ENCODE measurements at places on chromosomes 16 and 17. TPM values are rescaled to one million over a fixed set of nuclear protein-coding genes. Genes with fewer than 3 reads are reported as not detected.

DNA sequence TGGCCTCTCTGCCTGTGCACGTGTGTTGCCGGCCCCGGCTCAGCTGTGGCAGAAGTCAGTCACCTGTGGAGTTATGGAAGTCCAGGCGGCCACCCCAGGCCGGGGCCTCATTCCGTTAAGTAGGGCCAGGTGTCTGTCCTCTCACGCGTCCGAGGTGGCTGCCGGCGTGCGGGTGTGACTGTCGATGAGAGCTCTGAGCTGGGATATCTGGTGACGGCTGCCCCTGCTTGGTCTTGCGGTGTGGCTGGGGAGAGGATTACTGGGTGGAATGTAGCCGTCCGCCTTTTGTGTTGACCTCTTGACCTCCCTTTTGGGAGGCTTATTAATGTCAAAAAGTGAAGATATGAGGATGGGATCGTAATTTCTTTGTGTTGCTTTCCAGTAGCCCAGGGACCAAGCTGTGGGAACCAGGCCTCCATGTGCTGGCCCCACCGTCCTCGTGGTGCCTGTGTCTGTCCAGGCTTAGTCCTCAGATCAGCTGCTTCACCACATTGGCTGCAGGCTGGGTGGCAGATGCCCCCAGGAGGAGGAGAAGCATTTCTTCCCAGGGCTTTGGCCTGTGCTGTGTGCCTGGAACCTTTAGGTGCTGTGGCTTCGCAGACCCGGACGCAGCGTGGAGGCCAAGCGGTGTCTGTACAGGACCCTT is 23.0 kb upstream of the ZNF750 start:
- no peak for DNase-seq

GRCh38 chr17:13736916-13737315 is 135.2 kb upstream of the HS3ST3A1 start:
- DNase-seq = no peak

- no peak for DNase-seq
These were observed 12.3 kb downstream of the GPT2 start for GRCh38 chr16:46896314-46896968.

- DNase-seq = no peak
These were observed 231.0 kb downstream of the C16orf95 start for GRCh38 chr16:87086156-87086555.

ANKRD40CL gene
- total RNA-seq = not detected

PROCA1 gene
- 3.9 TPM for total RNA-seq

DNA sequence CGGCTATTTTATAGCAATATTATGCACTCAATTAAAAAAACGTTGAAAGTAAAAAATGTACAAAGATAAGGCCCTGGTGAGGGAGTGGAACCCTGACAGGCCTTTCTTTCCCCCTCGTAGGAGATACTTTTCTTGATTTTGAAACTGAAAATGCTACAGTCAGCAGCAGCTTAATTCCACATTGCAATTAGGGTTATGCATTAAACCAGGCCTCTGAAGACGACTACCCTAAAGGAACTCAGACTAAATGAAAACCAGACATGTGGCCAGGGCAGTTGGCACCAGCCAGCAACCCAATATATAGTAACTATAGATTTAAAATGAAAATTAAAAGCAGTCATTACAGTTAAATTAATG is 463.2 kb upstream of the MAF start:
- DNase-seq = no peak

- DNase-seq = no peak
These were observed 15.2 kb downstream of the CDK5R1 start for GRCh38 chr17:32502013-32502412.

- no peak for DNase-seq
These were observed 93.3 kb downstream of the TOX3 start for GRCh38 chr16:52453644-52454043.

DNA sequence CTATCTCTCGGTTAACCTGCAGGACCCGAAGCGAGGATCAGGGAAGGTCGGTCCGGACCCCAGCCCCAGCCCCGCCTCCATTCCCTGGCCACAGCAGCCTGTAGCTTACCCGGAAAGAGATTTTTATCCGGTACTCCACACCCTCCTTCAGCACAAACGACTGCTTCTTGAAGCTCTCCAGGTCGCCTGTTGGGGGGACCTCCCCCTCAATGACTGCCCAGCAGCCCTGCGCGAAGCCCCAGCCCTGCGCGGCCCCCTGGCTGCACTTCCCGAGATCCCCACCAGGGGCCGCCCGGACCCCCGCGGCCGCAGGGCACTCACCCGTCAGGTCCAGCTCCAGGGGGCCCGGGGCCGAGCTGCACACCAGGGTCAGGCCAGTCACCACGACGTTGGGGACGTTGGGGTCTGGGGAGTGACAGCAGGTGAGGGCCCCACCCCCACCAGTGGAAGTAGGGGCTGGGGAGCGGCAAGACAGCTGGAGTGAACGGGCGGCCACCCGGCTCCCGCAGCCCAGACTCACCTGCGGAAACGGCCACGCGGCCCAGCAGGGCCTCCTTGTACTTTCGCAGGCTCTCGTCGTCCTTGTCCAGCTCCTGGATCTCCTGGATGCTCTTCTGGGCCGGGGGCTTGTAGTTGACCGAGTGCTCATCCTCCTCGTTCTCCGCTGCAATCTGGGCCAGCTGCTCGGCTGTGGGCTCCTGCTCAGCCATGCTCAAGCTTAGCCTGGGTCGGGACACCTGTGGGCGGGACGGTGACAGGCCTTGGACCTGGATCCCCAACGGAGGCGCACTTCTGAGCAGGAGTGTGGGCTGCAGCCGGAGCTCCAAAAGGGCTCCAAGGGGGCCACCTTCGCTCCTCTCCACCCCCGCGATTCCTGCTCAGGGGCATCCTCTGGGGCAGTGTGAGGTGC is 1.7 kb downstream of the ARHGDIA start:
- DNase-seq = peak; percentile 72

- DNase-seq = no peak
These were observed 15.4 kb downstream of the C17orf78 start for GRCh38 chr17:37391146-37391545.

- DNase-seq = no peak
These were observed 12.6 kb downstream of the C1QTNF1 start for GRCh38 chr17:79036596-79036995.

DNA sequence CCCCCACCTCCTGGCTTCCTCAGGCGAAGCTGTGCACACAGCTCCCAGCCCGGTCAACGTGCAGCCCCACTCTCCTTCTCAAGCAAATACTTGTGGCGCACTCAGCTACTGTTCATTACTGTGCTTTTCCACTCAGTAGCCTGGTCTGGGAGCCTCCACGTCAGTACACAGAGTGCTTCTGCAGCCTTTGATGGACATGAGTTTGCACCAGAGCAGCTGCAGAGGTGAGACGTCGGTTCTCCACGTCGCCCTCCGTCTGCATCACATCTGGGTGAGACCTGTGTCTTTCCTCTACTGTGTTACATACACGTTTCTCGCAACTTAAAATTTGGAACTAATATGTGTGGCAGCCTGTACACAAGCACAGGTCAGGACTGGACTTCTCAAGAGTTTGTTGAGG is 334.3 kb downstream of the C16orf95 start:
- DNase-seq = no peak

- no peak for DNase-seq
These were observed 14.9 kb downstream of the WNT9B start for GRCh38 chr17:46866325-46866724.

GRCh38 chr17:48374650-48375230 is 55.3 kb downstream of the SKAP1 start:
- peak; percentile 16 for DNase-seq

HBA2 gene
- not detected for total RNA-seq

DNA sequence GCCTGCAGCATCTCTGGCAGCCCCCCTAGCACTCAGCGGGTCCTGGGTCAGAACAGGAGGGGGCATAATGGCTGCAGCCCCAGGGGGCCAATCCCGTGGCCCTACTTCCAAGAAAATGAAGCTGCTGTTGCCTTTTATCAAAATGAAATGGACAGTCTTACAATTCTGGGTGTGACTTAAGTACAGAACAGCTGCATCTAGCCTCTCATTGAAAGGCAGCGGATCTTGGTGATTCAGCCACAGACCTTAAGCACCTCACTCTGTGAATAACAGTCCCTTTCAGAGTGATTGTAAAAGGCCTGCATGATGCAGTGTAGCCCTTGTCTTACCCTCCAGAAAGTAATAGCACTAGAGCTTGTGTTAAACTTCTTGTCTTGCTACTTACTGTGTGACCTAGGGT is 11.5 kb upstream of the UMOD start:
- no peak for DNase-seq

SALL1 gene
- not detected for total RNA-seq

HOXB6 gene
- not detected for total RNA-seq

DNA sequence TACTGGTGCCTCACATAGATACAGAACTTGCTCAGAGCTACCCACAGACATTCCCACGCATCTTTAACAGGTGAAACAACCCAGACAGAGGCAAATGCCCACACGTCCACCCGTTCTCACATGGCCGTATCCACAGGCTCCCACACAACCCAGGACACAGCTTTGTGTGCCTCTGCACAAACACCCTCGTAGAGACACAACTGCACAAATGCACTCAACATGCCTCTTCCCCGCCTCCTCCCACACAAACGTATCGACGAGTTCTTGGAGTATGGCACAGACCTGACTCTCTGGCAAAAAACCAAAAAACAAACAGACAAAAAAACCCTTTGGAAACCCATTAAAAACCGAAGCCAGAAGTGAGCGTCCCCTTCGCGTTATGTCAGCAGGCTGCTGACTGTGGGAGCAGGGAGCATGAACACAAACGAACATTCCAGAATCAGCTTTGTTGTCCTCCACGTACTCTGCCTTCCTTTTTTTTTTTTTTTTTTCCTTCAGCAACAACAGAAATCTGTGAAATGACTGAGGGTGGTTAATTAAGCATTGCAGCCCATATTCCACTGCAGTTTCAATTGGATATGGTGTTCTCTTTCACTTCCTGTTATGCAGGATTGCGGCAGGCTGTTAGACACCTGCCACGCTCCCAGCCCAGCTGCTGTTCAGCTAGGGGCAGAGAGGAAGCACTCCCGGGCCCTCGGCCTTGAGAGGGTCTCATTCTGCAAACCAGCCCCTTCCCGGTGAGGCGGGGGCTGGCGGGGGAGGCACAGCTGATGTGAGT is 313.7 kb downstream of the MAF start:
- no peak for DNase-seq

DNA sequence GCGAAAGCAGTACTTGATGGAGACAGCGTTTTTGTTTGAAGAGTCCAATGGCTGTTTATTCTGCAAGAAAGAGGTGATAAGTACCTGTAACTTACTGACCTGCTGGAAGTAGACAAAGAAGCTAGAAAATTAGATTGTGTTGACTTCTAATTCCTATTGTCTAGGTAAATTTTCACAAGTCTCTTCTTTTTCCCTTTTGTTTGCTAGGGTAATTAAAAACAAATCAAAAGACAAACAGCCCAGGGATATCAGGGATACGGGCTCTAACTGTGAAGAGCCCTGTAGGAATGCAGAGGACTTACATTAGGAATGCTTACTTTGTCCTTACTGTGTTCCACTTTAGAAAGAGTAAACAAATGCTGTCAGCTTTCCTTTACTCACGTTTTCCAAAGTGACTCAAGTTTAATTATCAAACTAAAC is 7.0 kb downstream of the PSME3IP1 start:
- no peak for DNase-seq

- no peak for DNase-seq
These were observed 8.9 kb upstream of the PMP22 start for GRCh38 chr17:15274017-15274416.

TBC1D3C gene
- total RNA-seq = 0.86 TPM

HS3ST3B1 gene
- 5.9 TPM for total RNA-seq

DNA sequence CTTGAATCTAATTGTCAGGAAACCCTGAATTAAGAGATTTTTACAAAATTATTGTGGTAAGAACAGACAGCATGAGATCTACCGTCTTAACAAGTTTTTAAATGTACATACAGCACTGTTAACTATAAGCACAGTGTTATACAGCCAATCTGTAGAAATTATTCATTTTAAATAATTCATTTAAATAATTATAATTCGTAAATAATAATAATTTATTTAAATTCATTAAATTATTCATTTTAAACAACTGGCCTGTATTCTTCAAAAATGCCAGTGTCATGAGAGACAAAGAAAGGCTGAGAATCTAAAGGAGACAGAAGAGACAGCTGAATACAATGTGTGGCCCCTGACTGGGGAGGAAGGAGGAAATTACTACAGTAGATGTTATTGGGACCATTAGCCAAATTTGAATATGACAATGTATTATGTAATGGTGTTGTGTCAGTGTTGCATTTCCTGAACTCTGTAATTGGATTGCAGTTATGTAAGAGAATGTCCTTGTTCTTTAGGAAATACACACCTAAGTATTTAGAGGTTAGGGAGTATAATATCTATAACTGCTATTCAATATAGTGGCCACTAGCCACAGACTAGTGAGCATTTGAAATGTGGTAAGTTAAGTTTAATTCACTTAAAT is 2.3 kb downstream of the RSAD1 start:
- DNase-seq = no peak

GRCh38 chr17:74776990-74777389 is 845 bp upstream of the NAT9 start:
- DNase-seq = no peak

- no peak for DNase-seq
These were observed 9.3 kb downstream of the PDF start for GRCh38 chr16:69321080-69321479.

GRCh38 chr17:8160224-8160577 is 2.5 kb downstream of the VAMP2 start:
- DNase-seq = no peak

PITPNM3 gene
- 0.49 TPM for total RNA-seq
